ENCODE measurements at places on chromosomes 5 and 9.

DNA sequence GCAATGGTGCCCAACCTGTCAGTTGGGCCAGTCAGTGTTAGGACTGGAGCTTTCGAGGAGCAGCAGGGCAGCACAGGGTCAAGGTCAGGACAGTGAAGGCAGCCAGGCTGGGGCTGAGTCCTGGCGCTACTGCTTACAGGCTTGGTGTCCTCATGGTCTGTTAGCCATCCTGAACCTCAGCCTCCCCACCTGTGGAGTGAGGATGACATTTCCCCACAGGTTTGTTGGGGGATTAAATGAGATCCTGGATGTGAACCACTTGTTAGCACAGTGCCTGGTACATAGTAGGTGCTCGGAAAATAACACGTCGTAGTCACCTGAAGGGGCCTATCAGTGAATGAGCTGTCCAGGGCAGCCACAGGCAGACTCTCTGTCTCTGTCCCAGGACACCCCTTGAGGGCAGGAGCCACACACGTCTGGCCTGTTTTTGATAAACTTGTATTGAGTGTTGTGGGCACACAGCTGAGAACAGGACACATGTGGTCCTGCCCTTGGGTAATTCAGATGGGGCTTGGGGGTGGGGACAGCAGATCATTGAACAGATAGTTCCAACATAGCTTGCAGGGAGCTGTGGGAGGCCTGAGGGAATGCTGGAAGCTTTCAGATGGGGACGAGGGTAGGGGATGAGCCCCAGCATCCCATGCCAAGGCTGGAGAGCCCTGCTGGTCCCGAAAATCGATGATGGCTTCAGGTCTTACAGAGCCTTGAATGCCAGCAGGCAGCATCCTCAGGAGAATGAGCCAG is 69.3 kb downstream of the AMBP start:
- peak; percentile 33 for DNase-seq

DNA sequence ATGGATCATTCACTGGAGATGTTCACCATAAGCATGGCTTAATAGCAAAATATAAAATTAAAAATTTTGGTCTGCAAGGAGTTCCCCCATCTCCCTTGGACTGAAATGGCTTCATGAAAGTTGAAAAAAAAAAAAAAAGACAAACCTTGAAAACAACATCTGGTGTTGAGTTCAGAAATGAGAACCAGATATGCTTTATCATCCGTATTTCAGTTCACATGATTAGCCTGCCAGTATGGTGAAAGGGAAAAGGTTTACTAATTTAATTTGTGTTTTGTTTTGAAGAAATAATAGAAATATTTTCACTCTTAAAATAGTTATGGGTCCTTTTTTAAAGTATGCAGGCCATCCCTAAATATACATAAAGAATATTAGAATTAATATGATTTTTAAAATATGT is 67.8 kb downstream of the TMEM167A start:
- no peak for DNase-seq

GRCh38 chr5:167952278-167952995 is 339.0 kb upstream of the WWC1 start:
- no peak for DNase-seq

- DNase-seq: no peak
Observed at GRCh38 chr9:89398621-89399020, 80.3 kb downstream of the SECISBP2 start.

DNA sequence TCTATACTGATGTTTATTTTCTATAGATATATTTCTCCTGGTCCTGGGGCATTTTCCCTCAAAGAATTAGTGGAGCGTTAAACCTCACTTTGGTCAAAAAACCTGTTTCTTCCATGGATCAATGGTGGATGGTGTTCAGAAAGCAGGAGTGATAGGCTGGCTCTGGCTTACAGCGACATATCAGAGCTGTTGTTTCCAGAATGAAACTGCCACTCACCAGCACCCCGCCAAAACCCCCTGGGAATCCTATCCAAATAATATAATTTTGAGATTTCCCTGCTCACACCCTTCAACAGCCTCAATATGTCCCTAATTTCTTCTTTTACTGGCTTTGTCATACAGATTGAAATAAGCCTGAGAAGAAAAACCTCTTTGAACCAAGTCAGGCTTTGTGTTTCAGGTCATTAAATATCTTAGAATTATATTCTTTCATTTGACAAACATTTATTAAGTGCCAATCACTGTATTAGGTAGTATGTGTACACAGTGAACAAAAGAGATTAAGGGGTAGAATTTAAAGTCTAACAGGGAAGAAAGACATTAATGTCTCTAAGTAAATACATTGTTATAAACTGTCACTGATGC is 144.5 kb upstream of the GPR151 start:
- no peak for DNase-seq

DNA sequence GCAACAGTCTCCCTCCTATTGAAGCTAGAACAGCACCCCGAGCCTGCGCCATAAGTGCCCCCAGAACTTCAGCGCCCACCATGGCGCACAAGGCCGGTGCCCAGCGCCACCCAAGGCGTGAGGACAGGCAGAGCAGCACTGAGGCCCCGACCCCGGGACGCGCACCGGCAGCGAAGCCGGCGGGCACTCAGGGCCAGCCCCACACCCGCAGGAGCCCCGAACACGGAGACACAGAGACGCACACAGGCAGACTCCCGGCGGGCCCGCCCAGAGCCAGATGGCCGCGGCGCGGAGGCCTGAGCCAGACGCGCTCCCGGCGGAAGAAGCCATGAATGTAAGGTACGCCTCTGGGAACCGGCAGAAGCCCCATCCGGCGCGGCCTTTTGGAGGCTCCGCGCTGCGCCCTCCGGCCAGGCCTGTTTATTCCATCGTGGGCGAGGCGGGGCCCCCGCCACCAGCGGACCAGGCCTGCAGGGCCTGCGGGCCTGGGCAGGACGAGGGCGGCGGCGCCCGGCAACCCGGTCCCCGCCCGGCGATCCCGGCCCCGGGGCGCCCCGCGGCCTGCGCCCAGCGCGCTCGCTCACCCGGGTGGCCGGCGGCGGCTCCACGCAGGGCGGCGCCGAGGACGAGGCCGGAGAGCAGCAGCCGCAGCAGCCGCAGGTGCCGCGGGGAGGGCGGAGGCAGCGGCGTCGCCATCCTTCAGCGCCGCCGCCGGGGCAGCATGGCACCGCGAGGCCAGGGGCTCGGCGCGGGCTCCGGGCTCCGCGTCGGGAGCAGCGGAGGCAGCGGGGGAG is 486 bp downstream of the NPDC1 start:
- DNase-seq: no peak

GRCh38 chr5:143979044-143979690 is 167.2 kb downstream of the HMHB1 start:
- DNase-seq: no peak

GRCh38 chr9:25691786-25692185 is 13.5 kb upstream of the TUSC1 start:
- no peak for DNase-seq

- DNase-seq: no peak
Observed at GRCh38 chr5:74945561-74946165, 79.5 kb upstream of the FAM169A start.

- no peak for DNase-seq
Observed at GRCh38 chr9:91178281-91179236, 183.2 kb downstream of the AUH start.

GRCh38 chr5:114418176-114419066 is 56.6 kb downstream of the KCNN2 start:
- DNase-seq: no peak

GRCh38 chr9:114434878-114435311 is 47.1 kb upstream of the AKNA start:
- no peak for DNase-seq

- DNase-seq: no peak
Observed at GRCh38 chr9:136700959-136701667, 11.3 kb upstream of the DIPK1B start.

DNA sequence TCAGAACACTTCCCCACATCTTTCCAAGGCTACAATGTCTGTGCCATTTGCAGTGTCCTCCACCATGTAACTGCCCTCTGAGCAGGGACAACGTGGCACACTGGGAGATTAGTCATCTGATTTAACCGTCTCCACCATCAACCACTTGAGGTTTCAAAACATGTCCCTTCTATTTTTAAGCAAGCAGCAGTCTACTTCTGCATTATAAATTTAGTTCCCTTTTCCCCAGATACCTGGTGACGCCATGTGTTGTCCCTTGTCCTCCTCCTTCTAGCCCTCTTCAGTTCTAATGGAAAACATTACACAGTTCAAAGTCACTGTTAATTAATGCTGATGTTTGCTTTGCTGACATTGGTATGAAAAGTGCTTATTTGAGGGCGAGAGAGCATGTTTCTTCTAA is 52.8 kb downstream of the ATP10B start:
- DNase-seq: no peak

DNA sequence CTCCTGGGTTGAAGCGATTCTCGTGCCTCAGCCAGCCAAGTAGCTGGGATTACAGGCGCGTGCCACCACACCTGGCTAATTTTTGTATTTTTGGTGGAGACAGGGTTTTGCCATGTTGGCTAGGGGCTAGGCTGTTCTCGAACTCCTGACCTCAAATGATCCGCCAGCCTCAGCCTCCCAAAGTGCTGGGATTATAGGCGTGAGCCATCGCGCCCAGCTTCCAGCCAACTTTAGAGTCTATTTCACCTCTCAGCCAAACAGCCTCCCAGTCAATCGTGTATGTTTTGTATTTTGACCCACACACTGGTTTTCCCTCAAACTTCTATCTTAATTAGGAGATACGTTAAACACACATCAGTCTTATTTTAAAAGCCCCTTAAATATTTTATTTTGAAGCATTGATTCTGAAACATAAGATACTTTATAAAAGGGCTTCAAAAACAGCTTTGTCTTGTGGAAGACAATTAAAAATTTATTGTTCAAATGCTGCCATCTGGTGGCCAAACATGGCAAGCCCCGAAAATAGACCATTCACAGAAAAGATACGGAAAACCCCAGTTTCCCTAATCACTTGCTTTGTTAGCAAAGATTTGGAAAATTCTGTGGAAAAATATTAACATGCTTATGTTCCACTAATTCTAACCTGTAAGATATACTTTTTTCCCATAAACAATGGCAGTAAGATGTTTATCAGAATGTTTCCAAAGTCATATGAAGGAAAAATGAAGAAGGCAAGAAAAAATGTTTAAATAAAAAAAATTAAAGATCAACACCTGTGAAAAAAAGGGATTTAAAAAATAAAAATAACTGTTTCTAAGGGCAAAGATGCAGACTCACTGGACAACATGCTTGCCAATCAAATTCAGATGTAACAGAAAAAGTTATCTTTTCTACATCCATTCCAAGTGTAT is 33.1 kb downstream of the APTX start:
- DNase-seq: peak; percentile 64

DNA sequence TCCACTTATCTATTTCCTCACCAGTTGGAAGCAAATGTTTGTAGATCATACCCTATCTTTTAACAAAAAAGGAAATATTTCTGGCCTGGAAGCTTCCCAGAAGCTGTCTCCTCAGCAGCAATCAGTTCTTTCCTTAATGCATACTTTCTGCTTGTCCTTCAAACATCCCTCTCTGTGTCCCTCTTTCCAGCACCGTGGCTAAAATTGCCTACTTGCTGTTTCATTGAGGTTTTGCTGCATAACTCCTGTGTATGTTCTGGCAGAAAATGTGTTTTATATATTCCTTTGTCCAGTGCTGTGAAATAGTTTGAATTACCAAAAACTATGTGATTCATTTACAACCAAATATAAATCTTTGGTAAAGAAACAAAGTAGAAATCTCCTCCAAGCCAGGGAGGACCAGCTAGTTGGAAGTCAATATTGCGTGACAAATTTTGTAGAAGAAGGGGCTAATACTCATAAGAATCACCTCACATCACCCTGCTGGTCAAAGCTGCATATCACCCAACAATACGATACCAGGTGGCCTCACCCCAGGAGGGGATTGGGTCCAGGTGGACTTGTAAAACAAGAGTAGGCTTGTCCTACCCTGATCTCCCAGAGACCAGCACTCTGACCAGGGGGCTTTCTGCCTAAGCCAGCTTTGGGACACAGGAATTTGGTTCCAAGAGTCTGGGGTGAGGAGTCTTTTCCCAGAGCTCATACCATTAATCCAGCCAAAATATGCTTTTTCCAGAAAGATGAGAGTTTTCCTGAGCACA is 198.4 kb upstream of the SNX2 start:
- no peak for DNase-seq

- no peak for DNase-seq
Observed at GRCh38 chr9:91445135-91445534, 21.5 kb upstream of the NFIL3 start.

- DNase-seq: no peak
Observed at GRCh38 chr5:23639326-23639725, 131.9 kb downstream of the PRDM9 start.

GRCh38 chr5:127757576-127757975 is 54.4 kb downstream of the CCDC192 start:
- DNase-seq: no peak

DNA sequence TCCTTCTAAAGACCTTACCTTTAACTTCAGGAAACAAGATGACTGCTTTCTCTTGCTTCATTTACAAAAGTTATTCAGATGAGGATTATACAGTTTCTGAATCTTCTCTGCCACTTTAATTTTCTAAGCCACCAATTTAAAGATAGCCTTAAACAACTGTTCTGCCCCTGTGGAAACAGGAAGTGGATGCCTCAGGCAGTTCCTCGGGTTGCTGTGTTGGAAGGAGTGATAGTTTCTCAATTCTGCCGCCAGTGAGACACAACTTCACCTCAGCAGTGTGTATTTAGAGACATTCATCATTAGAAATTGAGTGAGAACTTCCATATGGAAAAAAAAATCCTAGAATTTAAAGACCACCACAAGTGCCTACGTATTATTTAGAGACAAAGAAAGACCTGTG is 475.1 kb upstream of the WWC1 start:
- no peak for DNase-seq

DNA sequence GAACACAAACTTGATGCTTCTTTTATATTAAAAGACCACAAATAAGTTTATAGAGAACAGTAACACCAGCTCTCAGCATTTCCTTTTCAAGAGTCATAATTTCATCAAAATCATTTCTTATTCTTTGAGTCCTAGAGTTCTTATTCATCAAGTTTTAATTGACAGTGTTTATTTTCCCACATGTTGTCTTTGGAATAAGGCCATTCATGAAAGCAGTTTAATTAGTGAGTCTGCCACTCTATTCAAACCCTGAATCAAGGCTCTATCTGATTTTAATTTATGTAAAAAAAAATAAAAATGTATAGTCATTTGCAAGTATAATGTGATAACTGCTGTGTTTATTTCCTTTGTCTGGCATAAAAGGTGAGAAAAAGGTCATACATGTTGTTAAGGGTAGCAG is 176.7 kb downstream of the PARP8 start:
- DNase-seq: no peak

- DNase-seq: no peak
Observed at GRCh38 chr5:151628112-151628823, 37.1 kb upstream of the FAT2 start.

DNA sequence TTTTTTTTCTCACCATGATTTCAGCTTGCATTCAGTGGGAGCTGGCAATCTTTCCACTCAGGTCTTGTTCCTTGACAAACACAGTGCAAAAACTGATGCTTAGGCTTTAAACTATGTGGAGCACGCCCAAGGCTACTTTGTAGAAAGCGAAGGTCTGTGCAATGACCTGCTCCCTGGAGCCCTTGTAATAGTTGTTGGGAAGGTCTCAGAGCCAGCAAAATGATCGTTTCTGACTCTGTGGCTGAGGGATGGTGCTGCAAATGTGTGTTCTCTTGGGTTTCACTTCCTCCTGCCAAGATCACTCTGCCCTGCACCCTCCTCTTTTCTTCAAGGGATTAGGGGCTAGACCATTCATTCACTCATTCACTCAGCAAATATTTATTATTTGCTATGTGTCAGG is 249.7 kb upstream of the MAP3K1 start:
- DNase-seq: no peak

- DNase-seq: no peak
Observed at GRCh38 chr5:171961117-171961516, 45.3 kb downstream of the FBXW11 start.

All from mesothelial cell of epicardium (in vitro differentiated cells).